ENCODE measurements at places on chromosomes 11 and 22.
A peak's percentile ranks its signal among the peaks of the same experiment; 100 is the strongest.

DNA sequence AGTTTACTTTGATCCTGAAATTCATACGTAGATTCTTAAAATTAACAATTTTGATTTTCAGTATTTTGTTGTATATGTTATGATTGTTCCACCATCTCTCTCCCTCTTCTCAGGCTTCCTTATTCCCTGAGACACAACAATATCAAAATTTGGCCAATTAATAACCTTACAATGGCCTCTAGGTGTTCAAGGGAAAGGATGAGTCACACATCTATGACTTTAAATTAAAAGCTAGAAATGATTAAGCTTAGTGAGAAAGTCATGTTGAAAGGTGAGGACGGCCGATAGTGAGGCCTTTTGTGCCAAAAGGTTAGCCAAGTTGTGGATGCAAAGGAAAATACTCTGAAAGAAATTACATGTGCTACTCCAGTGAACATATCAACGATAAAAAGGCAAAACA, 5.5 kb upstream of the OR52J3 start:
- DNase-seq: no peak

GRCh38 chr11:66846671-66847091, 3.4 kb downstream of the RCE1 start:
- no peak for DNase-seq

DNA sequence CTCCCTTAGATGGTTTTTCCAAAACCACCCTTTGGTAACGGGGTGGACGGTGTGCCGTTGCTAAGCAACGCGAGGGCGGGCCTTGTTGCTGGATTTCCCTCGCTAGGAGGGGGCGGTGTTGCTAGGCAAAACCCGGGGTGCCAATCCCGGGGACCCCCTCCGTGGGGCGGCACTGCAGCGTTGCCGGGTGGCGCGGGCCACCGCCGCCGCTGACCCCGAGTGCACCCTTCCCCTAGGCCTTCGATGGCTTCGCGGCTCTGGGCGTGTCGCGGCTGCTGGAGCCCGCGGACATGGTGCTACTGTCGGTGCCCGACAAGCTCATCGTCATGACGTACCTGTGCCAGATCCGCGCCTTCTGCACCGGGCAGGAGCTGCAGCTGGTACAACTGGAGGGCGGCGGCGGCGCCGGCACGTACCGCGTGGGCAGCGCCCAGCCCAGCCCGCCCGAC, 8.9 kb downstream of the EHBP1L1 start:
- no peak for DNase-seq

- no peak for DNase-seq
Measured at GRCh38 chr11:131463649-131464425, 93.4 kb downstream of the NTM start.

DNA sequence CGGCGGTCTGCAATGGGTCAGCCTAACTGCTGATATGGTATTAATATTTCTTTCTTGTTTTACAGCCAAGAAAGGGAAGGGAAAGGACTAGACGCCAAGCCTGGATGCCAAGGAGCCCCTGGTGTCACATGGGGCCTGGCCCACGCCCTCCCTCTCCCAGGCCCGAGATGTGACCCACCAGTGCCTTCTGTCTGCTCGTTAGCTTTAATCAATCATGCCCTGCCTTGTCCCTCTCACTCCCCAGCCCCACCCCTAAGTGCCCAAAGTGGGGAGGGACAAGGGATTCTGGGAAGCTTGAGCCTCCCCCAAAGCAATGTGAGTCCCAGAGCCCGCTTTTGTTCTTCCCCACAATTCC, 1.9 kb downstream of the MDK start:
- no peak for DNase-seq

GRCh38 chr11:107545101-107545514, 20.4 kb downstream of the ALKBH8 start:
- no peak for DNase-seq

DNA sequence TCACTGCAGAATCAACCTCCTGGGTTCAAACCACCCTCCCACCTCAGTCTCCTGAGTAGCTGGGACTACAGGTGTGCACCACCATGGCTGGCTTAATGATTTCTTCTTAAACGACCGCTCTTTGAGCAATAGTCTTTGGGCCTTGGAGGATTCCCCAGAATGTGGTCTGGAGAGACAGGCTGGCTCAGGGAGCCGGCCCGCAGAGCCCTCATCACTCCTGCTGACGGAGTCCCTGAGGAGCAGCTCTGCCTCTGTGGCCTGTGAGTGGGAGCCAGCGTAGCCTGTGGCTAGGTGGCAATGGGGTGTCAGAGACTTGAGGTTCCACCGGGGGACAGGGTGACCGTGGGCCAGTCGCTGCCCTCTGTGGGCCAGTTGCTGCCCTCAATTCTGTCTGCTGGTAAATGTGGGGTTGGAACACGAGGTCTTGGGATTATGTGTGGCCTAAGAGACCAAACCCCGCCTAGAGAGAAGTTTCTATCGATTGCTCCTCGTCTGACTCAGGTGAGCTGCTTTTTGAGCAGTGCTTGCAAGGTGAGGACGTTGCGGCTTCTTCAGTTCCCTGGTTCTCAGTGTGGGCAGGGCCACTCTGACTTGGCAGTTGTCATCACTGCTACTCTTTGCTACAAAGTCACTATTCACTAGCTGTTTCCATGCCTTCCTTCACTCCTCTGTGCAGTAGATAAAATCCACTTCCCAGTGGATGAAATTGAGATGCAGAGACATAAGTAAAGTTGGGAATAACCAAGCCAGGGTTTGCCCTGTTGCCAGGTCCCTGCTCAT, 124.8 kb upstream of the NECTIN1 start:
- no peak for DNase-seq

- no peak for DNase-seq
Measured at GRCh38 chr11:126489836-126490660, 134.6 kb downstream of the ST3GAL4 start.

GRCh38 chr11:124762624-124763155, 600 bp upstream of the ESAM start:
- DNase-seq: no peak

- no peak for DNase-seq
Measured at GRCh38 chr11:73931039-73931645, 19.7 kb upstream of the DNAJB13 start.

- DNase-seq: no peak
Measured at GRCh38 chr22:37259540-37260029, 15.5 kb upstream of the RAC2 start.

- no peak for DNase-seq
Measured at GRCh38 chr11:85844439-85845123, 10.6 kb upstream of the CCDC83 start.

DNA sequence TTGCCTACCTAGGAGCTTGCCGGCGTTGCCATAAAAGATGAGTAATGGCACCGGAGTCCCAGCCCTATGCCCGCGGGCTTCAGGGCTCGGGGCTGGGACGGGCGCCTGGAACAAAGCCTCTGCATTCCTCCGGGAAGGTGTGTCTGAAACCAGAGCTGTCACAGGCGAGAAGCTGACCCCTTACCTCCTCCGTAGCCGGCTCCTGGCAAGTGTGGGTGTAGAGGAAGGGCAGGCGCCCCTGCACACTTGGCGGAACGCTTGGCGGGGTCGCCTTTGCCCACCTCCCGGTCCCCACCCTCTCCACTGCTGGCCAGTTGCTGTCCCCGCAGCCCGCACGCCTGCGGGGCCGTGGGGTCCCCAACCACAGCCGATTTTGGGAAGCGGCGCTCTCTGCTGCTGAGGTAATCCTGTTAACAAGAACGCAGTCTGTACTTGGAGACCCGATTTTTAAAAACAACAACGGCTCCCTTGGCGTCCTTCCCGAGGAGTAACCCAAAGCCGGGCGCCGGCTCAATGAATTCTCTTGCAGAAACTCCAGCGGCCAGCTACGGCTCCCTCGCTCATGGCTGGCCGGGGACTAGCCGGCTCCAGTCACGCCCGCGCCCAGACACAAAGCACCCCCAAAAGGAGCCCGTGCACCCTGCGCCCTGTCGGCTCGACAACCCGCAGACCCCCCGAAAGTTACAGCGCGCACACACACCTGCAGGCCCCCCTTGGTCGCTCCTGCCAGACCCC, 89.2 kb downstream of the PLEKHA7 start:
- DNase-seq: no peak

- no peak for DNase-seq
Measured at GRCh38 chr22:37509059-37509860, 10.0 kb downstream of the CARD10 start.

- DNase-seq: peak; percentile 44
Measured at GRCh38 chr11:75450826-75451821, 18.1 kb upstream of the KLHL35 start.

GRCh38 chr11:15539645-15540044, 424.9 kb downstream of the INSC start:
- no peak for DNase-seq

DNA sequence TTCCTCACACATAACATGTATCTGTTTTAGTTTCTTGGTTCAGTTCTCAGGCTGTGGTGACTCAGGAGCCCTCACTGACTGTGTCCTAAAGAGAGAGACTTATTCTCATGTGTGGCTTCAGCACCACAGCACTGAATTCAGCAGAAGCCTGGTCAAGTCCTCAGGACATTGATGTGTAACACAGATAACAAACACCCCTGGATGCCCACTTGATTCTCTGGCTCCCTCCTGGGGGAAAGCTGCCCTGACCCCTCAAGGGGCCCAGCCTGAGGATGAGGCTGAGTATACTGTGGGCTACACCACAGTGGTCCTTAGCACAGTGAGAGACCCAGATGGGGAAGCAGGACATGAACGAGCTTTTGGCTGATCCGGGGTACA, 87.2 kb upstream of the VPREB1 start:
- no peak for DNase-seq

GRCh38 chr22:30245985-30246813, at the start of gene LIF:
Gene LIF, minus strand, starts transcription at chr22:30246759. Its CDS starts 64 bp downstream, at chr22:30246695.
- peak; percentile 34 for DNase-seq

GRCh38 chr22:44815099-44816070, 63.0 kb downstream of the ARHGAP8 start:
- DNase-seq: no peak

- no peak for DNase-seq
Measured at GRCh38 chr22:32794449-32795213, 6.9 kb upstream of the TIMP3 start.

DNA sequence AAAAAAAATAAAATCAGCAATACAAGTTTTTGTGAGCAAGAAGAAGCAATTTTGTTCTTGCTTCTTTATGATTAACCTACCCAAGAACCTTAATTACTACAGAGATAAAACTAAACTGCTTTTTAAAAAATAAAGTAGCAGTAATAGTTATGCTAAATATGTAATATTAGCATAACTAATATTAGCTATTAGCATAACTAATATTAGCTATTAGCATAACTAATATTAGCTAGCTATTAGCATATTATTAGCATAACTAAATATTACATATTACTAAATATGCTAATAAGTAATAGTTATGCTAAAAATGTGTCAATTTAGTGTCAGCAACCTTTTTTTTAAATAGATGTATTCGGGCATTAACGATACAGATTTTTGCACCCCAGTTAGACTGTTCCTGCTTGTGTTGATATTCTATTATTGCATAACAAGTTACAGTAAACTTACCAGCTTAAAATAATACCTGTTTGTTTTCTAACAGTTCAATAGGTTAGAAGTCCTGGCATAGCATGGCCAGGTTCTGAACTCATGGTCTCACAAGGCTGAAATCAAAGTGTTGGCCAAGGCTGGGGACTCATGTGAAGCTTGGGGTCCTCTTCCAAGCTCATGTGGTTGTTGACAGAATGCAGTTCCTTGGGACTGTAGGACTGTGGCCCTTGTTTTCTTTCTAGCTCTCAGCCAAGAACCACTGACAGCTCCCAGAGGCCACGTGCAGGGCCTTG, 48.4 kb downstream of the PDHX start:
- DNase-seq: no peak

DNA sequence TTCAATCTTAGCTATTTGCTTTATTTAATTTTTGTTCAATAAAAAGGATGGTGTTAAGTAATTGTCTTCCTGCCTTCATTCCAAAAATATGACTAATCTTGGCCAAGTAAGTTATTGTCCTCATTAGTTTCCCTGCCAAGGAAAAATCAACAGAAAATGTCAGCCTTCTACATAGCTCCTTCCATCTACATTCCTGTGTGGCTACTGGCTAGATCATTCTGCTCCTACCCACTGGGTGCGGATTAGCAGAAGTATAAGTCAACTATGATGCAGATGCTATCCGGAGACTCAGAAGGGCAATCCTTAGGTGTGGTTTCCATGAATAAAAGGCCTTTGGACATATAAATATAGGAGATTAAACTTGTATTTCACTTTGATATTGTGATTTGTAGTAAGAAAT, 154.4 kb downstream of the SBF2 start:
- no peak for DNase-seq

DNA sequence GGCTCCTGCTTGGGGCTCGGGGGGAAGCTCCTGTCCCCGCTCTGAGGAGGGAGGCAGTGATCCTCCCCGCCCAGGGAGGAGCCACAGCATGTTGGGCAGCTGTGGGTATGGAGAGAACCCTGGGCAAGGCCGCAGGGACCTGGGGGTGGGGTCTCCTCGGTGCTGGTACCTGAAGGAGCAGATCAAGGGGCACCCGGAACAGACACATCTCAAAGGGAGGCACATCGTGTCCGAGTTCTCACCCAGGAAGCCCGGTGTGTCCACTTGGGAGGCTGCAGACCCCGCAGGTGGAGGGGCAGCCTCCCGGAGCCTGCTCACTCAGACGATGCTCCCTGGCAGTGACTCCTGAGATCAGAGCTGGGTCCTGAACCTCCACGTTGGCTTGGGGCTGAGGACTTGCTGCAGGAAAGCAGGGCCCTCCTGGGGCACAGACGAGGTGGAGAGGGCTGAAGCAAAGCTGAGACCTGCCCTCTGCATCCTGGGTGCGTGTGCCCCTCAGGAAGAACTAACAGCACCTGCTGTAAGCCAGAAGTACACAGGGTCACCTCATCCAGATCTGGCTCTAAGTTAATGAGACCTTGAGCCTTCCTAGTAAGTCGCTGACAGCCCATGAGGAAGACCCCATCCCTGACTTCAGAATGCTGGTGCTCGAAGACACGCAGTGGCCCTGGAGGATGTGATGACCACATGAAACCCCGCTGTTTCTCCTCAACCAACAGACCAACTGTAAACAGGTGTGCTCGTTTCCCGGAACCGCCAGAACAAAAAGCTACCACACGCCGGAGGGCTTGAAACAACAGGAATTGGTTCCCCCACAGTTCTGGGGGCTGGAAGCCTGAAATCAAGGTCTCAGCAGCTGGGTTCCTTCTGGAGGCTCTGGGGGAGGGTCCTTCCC, 5.9 kb upstream of the OSBPL5 start:
- no peak for DNase-seq

- peak; percentile 33 for DNase-seq
Measured at GRCh38 chr11:11856638-11857037, 14.9 kb downstream of the USP47 start.

DNA sequence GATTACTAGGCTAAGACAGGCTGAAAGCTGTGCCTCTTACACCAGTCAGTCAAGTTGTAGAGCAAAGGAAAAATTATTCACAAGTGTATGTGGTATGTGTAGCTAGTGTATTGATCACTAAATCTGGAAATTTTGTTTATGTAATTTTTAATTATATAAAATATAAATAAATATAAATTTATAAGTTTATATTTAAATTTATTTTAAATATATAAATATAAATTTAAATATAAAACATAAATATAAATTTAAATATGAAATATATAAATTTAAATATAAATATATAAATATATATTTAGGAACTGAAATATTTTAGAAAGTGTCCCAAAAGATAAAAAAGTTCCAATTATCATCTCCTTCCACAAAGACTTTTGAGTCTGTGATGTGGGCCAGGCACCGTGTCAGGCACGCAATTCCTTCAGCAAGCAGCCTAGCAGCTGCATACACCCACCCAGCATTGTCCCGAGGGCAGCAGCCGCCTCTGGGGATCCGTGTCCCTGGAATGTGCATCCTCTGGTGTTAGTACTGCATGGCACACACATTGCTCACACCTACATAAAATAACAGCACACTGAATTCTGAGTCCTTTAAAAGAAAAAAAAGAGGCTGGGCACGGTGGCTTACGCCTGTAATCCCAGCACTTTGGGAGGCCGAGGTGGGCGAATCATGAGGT, 1098.0 kb downstream of the BRD1 start:
- DNase-seq: no peak
